ENCODE measurements at places on chromosomes 5 and 9.
A peak's percentile ranks its signal among the peaks of the same experiment; 100 is the strongest.

DNA sequence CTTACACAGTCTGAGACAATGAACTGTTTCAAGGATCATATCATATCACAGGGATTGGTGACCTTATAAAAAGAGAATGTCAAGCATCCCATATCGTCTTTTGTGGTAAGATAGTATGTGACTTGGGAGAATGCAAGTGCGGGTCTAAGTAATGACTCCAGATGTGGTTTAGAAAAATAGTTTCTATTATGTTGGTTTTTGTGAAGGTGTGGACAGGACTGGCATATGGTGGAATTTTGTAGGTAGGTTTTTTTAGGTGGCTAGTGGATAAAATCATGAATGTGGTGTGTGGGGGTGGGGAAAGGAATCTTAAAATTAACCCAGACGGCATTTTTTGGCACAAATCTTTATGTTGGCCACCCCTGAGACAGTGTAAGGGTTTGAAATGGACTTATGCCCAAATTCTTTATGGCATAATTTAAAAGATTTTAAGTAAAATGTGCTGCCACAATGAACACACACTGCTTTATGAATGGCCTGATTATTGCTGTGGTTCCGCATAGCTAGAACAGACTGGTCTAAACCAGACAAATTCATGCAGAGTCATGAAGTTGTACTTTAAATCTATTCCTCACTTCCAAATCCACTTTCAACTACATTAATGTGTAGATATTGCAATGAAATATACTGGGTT, 204.8 kb upstream of the HAPLN1 start:
- no peak for DNase-seq

GRCh38 chr9:118652258-118652657, 717.0 kb downstream of the BRINP1 start:
- DNase-seq, result no peak

GRCh38 chr5:63230754-63231153, 652.1 kb downstream of the LRRC70 start:
- no peak for DNase-seq

GRCh38 chr5:154273028-154273617, 82.6 kb downstream of the GALNT10 start:
- no peak for DNase-seq

DNA sequence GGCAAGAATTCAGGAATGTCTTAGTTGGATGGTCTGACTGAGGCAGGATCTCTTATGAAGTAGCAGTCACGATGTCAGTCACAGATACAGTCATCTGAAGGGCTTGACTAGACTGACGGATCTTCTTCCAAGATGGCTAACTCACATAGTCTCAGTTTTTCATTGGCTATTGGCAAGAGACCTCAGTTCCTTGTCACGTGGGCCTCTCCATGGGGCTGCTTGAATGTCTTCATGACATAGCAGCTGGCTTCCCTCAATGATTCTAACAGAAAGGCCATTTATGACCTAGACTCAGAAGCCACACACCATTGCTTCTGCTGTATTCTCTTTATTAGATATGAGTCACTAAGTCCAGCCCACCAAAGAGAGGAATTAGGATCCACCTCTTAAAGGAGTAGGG, 4.7 kb downstream of the APC start:
- DNase-seq, result no peak

- no peak for DNase-seq
Measured at GRCh38 chr5:55027595-55027994, 3.5 kb downstream of the GZMK start.

DNA sequence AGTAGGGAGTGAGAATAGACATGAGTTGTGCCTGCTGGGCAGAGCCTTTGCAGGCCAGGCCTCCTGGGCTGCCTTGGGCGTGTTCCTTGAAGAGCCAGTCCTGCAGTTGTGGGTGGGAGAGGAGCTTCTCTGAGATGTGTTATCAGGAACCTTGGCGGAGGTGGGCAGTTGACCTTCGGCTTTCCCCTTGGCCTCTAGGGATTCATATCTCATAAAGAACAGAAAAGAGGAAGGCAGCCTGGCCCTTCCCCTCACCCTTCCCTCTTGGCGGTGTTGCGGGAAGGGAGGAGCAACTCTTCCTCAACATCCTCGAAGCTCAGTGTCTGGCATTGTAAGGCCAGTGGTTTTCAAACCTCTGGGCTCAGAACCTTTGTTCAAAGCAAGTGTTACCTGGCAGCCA, 59.2 kb downstream of the DAPK1 start:
- DNase-seq, result no peak

DNA sequence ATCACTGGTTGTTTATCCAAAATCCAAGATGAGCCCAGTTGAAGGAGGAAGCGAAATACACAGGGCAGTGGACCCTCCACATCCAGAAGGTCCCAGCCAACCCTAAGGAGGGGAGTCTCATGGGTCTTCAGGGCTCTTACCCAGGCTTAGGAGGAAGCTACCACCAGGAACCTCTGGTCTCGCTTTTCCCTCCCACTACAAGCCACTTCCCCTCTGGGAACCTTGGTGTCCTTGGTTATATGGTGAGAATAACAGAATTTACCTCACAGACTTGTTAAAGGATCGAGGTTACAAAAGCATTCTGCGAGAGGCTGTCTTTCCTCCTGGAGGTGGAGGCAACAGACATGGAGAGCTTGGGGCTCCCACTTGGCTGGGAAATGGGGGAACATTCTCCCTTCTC, 3.4 kb downstream of the HIGD2A start:
- no peak for DNase-seq

GRCh38 chr5:113513384-113514288, at the start of gene YTHDC2:
Gene YTHDC2, plus strand, starts transcription at chr5:113513694. Its CDS starts 202 bp downstream, at chr5:113513896.
- peak; percentile 72 for DNase-seq

DNA sequence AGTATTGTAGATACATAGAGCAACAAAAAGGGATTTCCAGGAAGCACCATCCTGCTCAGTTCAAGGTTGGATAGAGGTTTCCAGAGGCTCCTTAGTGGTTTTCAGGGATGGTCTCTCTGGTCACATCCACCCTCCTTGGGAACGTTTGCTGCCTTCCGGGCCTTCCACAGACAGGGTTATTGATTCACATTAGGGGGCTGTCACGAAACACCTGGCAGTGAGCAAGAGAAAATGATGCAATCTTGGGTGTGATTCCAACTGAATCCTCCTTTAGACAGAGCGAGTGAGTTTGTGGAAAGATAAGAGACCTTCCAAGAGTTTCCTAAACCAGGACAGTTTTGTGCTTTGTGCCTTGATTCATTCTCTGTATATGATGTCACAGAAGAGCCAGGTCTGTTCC, 43.8 kb upstream of the CTSL start:
- no peak for DNase-seq

- no peak for DNase-seq
Measured at GRCh38 chr9:77759391-77759790, 111.3 kb upstream of the GNA14 start.

DNA sequence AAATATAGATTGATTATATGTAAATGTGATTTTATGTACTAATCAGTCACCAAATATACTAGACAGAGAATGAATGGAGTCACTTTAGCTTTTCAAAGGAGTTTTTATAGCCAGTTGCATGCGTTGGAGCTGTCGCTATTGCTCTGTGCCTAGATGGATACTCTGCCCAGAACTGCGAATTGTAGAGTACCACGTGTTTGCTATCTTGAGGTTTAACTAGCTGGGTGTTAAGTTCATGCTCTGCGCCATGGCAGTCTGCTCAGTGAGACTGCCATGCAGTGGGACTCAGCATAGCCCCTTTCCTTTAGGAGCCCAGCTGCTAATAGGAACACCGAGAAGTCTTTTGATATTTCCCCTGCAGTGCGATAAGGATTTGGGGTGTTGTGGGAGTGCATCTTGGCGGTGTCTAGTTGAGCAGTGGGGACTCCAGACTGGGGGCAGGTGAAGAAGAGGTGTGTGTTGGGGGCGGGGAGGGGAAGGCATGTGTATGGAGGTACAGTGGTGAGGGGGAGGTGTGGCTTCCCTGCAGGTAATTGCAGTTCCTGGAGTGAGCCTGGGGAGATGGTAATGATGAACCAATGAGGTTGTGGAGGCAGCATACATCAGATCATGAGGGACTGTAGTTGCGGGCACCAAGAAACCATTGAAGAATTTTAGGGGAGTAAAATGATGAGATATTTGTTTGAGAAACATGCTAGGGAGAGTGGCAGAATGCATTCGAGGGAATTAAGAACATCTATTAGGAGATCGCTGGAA, 118.9 kb downstream of the TRIO start:
- no peak for DNase-seq

- DNase-seq, result no peak
Measured at GRCh38 chr5:16417398-16418074, 48.1 kb downstream of the ZNF622 start.

- peak; percentile 20 for DNase-seq
Measured at GRCh38 chr9:134099123-134099761, 31.4 kb upstream of the BRD3 start.

GRCh38 chr9:106420511-106420944, 442.4 kb upstream of the ZNF462 start:
- DNase-seq, result no peak

DNA sequence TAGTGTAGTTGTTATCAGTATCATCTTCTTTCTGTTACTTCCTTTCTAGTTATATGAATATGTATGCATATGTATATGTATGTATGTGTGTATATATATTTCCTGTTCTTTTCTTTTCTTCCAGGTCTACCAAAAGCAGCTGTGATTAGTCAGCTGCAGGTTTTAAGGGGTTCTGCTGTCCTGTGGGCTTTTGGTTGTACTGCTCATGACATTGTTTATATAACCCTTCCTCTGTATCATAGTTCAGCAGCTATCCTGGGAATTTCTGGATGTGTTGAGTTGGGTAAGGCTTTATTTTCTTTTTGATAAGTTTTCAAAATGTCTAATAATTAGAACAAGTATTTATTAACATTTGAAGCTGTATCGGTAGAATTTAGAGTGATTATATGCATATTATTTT, 23.2 kb downstream of the SLC27A6 start:
- DNase-seq, result no peak

DNA sequence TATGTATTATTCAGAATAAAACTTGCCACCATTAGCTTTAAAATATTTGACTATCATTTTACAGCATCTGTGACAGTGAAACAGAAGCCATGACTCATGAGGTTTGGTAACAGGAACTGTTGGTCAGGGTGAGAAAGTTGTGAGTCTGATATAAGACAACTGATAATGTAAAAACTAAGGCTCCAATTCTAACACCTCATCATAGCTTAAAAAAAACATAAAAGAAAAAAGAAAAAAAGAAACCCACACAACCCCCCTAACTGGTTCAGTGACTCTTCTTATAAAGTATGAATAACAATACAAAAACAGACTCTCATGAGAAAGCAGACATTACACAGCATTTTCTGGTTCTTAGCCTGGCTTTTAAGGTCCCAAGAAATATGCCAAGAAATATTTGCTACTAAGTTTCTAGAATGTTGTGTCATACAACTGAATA, 85.8 kb downstream of the MRPS27 start:
- DNase-seq, result no peak

- DNase-seq, result no peak
Measured at GRCh38 chr5:6829150-6829784, 116.0 kb downstream of the TENT4A start.

DNA sequence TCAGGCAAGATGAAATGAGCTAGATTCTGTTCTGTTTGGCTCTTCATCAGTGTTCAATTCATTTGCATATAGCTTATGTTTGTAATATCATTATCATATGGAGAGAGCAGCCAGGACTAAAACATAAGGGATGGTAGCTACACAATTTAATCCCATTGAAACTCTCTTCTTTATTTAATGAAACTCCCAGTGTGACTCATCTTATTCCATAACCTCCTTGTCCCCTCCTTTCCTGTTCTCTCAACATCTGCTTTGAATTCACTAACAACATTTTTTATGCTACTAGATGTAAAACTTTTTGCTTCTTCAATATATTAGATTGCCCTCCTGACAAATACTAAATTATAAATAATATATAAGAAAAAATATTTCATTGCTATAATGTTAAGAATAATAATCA, 1823.4 kb downstream of the MAT2B start:
- no peak for DNase-seq

DNA sequence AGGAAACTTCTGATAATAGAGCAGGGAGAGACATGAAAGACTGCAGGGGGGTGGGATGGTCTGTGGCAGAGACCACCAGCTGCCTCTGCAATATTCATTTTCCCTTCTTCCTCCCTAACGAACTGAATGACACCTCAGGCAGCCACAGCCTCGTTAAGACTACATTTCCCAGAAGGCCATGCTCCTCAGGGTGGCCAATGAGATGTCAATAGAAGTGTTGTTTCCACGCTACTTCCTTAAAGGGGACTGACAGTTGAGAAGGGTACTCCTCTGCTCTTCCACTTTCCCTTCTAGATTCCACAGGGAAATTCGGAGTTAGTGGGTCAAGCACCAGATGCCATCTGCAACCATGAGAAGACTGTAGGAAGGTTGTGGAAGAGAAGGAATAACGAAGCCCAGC, 52.0 kb upstream of the DAPK1 start:
- DNase-seq, result no peak

- no peak for DNase-seq
Measured at GRCh38 chr9:121317737-121318630, 50.0 kb downstream of the GSN start.

DNA sequence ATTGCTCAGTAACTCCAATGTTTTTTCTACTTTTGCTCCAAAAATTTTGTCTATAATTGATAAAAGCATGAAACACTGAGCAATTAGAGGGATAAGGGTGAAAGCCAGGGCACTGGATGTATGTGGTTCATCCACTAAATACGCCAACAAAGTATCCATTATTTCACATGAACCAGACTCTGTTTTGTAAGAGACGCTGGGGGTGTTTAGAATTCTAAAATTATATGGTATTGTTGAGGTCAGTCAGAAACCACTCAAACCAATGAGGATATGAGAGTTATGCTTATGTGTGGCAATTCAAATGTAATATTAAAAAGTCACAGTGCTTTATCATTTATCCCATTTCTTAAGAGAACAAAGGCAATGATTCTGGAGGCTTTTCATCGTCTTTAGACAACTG, 220.2 kb downstream of the EFNA5 start:
- DNase-seq, result no peak

DNA sequence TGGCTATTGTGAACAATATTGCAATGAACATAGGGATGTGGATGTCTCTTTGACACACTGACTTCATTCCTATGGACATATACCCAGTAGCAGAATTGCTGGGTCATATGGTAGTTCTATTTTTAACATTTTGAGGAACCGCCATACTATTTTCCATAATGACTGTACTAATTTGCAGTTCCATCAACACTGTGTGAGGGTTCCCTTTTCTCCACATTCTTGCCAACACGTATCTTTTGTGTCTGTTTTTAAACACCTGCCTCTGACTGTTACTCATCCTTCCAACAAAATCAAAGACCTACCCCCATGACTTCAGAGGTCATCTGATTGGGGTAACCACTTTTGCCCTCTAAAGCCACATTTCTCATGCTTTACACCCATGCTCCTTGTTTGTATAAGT, 133.5 kb downstream of the MED27 start:
- DNase-seq, result no peak

DNA sequence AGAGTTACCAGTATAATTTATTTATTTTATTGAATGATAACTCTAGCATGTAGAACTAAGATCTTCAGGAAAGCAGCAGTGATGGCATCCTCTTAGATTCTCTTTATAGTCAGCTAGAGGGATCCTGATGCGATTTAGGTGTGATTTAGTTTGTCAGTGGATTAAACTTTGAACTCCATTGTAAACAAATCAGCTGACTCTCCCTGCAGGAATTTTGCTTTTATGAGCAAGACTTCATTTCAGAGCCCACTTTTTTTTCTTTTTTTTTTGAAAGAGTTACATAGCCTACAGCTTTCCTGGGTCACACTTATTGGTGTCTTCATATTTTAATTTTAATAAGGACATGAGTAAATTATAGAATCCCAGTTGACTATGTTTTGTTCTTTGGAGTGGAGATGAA, 93.8 kb upstream of the SEMA6A start:
- DNase-seq, result no peak

- no peak for DNase-seq
Measured at GRCh38 chr9:113899205-113899604, 23.1 kb downstream of the ZNF618 start.

Measured in stimulated activated CD8-positive, alpha-beta memory T cell treated with anti-CD3 and anti-CD28 coated beads, Interleukin-4, amount 100 ng/mL, for 4 hours (primary cell).